ENCODE measurements at places on chromosomes 5 and 9. TPM values are rescaled to one million over a fixed set of nuclear protein-coding genes. Genes with fewer than 3 reads are reported as not detected.

Gene IRX2
- 56.4 TPM for total RNA-seq

Gene PCDHA1
- not detected for total RNA-seq

Gene SHISAL2B
- total RNA-seq, result not detected

Gene PRLR
- total RNA-seq, result 1.6 TPM

DNA sequence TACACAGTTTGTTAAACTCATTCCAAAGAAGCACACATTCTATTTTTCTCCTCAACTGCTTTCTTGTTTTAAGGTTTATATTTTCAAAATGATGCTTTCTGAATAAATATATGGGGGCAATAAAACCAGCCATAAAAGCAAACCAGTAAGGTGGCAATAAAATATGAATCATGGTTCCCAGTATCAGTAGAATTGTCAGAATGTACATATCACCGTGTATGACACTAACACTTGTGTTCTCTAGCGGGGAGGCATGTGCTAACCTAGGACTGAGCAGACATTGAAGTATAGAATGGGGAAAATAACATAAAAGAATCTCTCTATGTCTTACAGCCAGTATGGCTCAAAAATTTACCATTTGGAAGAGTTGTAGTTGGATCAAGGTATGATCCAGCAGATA is 329.9 kb upstream of the ISL1 start:
- DNase-seq, result no peak

- DNase-seq, result no peak
Observed at GRCh38 chr9:123225374-123225813, 43.0 kb downstream of the STRBP start.

Measured in upper lobe of right lung (tissue), 1 donor.